ENCODE measurements at places on chromosomes 12 and 14.

DNA sequence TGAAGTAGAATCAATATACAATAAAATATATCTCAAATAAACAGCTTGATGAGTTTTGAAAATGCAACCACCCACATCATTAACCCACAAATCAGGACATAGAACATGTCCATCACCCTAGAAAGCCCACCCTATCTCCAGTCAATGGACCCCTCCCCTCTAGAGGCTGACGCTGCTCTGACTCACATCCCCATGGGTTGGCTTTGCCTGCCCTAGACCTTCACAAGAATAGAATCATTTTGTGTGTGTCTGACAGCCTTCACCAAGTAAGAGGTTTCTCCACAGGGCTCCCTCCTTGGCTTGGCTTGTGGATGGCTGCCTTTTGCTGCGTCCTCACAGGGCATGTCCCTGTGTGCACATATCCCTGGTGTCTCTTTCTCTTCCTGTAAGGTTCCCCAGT is 250.2 kb upstream of the RTL1 start:
- DNase-seq: no peak

DNA sequence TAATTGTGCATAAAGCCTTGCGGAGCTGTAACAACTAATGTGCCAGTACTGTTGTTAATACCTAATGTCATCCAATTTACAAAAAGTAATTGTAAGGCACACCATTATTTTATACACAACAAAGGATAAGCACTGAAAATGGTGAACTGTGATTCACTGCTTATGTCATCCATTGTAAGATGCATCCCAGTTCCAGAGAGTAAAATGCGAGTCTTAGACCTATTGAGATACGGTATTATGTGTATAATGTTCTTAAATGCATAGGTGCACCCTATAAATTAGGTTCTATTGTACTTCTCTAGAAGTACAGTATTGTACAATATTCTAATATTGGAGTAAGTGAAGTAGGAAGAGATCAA is 406 bp downstream of the PARP2 start:
- DNase-seq: peak; percentile 47

DNA sequence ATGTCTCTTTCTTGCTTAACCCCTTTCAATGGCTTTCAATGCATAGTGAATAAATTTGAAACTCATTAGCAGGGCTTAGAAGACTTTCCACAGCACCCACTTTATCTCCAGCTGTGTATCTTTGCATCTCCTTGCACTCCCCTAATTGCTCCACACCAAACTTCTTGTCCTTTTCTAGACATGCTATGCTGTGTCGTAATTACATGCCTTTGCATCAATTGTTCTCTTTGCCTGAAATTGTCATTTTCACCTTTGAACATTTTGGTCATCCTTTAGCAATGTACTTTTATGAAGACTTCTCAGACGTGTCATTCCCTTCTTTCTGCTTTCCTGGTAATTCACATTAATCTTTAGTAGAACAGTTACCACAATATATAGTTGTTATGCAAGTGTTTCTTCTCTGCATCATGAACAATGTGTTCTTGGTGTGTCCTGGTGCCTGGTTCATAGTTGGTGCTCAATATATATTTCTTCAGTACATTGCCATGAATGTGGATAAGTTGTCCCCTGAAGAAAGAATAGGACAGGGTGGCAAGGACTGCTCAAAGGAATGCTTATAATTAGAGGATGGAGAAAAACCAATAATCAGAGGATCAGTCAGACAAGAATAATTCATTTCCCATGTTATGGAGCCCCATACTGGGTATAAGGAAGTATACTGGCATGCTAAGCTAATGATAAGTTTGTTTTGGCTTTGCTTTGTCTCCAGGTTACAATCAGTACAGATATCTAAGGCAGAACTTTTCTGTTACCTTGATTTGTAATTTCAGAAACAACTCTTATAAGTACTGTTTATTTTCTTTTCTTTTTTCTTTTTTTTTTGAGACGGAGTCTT is 27.2 kb downstream of the ARF6 start:
- DNase-seq: no peak

- no peak for DNase-seq
Measured at GRCh38 chr12:62693376-62694050, 226.9 kb downstream of the MON2 start.

DNA sequence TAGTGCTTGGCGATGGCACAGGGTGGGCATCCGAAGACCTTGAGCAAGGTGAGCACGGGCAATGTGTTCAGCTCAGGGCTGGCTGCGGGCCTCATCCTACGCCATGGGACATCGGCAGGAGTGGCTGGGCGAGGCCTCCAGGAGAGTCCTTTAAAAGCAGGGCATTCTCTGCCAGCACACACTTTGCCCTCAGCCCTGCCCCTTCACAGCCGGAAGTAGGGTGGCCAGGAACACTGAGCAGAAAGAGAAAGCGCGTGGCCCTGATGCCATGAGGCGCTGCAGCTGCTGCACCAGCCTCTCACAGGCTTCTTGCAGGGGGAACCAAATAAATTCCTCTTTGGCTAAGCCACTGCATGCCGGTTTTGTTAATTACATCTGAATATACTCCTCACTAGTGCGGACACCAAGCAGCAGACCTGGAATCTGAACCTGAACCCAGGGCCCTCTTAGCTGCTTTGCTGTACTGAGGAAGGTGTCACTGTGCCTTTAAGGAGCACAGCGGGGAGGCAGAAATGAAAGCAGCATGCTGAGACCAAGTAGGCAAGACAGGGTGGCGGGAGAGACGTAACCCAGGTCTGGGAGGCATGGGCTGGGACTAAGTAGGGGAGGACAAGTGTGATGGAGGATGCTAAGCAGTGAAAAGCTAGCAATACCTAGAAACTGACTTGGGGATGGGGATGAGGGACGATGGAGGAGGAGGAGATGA is 155.2 kb downstream of the TTC7B start:
- no peak for DNase-seq

DNA sequence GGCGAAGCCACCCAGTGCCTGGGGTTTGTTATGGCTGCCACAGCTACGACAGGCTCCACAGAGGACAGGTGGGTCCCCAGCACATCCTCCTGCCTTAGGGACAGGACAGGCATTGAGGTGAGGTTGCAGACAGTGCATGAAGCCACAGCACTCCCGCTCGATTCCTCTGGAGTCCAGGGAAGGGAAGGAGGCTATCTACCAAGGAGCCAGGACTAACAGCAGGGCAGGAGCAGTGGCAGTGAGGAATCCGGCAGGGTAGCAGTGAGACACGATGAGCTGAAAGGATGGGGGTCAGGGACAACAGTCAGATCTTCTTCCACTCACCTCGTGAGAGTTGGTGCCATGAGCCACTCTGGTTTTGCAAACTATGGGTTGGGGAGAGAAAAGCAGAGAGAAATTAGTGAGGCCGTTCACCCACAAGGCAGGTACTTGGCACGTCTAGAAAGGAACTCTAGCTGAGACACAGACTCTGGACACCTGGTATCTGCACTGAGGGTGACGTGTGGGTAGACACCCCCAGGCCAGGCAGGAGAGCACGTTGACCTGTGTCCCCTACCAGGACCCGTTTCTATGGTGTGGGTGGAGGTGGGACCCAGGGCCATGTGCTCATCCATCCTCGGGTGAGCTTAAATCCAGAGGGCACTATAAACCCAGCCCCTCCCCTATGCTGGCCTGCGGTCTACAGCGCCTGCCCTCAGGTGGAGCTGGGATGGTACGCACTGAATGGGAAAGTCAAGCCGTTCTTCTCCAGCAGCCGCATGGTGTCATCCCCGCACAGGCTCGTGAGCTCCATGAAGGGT is 39.3 kb downstream of the CHGA start:
- DNase-seq: no peak
